Panc1 (cell line): ENCODE measurements at places on chromosomes 2 and 18. TPM values are rescaled to one million over a fixed set of nuclear protein-coding genes. Genes with fewer than 3 reads are reported as not detected.

- DNase-seq, result no peak
Measured at GRCh38 chr2:206255003-206255402, 19.5 kb upstream of the ZDBF2 start.

- DNase-seq, result no peak
Measured at GRCh38 chr2:43117521-43118143, 108.8 kb downstream of the ZFP36L2 start.

DNA sequence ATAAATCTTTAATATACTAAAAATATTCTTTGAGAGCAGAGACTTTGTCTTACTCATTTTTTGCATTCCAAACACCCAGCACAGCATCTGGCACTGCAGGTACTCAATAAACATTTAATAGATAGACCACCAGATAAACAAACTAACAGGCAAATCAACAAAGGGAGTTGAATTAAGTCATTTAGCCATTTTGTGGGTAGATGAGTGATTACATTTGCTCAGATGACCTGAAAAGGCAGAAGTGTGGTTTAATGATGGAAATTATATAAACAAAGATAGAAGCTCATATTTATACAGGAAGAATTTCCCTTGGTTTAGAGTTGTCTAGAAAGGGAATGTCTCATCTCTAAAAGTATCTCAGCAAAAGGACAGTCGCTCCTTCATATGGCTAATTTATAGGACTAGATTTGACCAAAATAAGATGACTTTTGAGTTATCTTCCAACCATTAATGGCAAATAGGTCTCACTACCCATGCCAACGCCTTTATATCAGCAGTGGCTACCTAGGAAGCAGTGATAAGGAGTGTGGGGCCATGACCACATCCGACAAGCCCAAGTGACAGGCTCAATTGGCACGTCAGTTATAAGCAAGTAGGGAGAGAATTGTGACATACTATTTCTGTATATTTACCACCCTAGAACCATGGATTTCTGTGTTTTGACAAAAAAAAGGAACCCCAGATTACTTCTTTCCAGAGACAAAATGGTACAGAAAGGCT, 173.5 kb downstream of the ATAD2B start:
- DNase-seq, result no peak

Gene MYO5B
- total RNA-seq, result 0.31 TPM

Gene LYG2
- not detected for total RNA-seq
